ENCODE measurements at places on chromosomes 16 and 17.

DNA sequence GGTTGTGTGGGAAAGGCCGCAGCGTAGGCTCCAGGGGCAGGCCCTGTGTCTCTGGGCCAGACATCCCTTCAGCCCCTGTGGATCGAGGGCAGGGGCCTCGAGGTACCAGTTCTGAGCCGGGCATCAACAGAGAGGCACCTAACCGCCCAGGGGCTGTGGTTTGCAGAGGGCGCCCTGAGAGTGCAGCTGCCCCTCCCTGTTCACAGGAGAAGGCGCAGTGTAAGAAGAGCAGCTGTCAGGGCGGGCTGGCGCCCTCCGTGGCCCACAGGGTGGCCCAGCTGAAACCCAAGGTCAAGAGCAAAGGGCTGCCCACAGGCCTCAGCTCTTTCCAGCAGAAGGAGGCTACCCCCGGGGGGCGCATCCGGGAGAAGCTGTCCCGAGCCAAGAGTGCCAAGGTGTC lies 56.5 kb downstream of the ACTG1 start:
- DNase-seq: no peak

GRCh38 chr17:34252095-34252443 lies 3.0 kb upstream of the CCL2 start:
- DNase-seq: peak; percentile 91

DNA sequence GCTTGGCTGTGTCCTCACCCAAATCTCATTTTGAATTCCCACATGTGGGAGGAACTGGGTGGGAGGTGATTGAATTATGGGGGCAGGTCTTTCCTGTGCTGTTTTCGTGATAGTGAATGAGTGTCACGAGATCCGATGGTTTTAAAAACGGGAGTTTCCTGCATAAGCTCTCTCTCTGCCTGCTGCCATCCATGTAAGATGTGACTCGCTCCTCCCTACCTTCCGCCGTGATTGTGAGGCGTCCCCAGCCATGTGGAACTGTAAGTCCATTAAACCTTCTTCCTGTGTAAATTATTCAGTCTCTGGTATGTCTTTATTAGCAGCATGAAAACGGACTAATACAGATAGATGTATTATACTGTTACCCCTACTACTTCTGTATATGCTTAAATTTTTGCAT lies 3.6 kb downstream of the SPATA33 start:
- no peak for DNase-seq

DNA sequence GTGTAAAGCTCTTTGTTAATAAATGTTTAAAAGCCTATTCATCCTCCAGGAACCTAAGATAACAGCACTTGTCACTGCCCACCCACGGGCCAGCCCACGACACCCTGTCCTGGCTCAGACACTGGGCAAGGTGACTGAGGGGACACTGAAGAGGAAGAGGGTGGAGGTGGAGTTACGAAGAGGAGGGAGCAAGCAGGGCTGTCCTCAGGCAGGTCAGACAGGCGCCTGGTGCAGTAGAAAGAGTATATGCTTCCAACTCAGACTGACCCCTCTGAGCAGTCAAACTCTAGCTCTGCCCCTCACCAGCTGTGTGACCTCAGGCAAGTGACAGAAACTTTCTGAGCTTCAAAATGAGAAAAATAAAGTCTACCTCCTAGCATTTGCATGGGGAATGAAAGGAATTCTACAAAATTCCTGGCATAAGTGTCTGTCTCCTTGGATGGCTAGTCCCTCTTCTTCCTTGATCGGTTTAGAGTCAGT lies 22.8 kb downstream of the TEX2 start:
- DNase-seq: no peak

GRCh38 chr17:41428591-41429291 lies 4.4 kb upstream of the KRT37 start:
- no peak for DNase-seq

DNA sequence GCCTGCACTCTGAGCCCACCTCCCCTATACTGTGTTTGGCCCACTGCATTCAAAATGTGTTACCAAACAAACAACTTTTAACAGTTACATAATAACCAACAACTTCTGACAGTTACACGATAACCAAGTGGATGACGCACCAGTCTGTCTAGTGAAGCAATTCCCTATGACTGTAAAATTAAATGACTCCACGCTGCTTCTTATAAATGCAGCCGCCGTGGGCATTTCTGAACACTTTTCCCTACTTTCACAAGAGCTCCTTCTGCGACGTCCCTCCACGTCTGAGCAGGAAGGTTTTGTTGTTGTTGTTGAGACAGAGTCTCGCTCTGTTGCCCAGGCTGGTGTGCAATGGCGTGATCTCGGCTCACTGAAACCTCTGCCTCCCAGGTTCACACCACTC lies 27.6 kb downstream of the ZNF276 start:
- DNase-seq: no peak

DNA sequence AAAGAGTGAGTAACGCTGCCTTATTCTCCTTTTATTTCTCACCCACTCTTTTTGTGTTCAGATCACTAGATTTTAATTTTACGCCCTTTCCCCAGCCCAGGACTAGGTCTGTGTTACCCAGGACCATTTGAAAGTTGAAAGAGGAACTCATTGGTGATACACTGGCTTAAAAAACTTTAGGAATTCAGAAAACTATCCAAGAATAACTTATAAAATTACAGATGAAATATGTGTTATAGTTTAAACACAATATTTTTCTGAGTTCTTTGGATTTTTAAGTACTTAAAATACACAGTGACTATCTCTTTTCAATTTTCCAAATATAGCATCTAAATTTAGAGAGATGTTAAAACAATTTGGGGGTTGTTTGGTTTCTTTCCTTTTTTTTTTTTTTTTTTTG lies 385.2 kb downstream of the CDH13 start:
- no peak for DNase-seq

GRCh38 chr17:43734376-43734775 lies 24.2 kb downstream of the SOST start:
- DNase-seq: no peak

GRCh38 chr17:38636054-38636453 lies 30.3 kb upstream of the SRCIN1 start:
- DNase-seq: no peak

GRCh38 chr17:49051269-49051668 lies 54.1 kb downstream of the IGF2BP1 start:
- no peak for DNase-seq

DNA sequence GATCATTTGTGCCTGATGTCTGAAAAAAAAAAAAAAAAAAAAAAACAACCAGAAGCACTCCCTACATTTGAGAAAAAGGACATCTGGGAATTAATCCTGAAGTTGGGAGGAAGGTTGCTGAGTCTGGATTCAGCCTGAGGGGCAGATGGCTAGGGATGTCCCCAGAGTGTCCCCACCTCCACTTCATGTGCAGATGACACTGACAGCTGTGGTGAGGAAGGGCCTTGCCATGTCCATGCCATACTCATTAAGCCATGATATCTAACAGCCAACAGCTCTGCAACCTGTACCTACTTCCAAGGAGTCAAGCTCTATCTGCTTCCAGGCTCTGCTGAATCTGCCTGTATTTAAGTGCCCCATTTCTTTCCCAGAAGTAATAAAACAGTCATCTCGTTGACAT lies 356.0 kb downstream of the CA10 start:
- no peak for DNase-seq

Data from AML-193 (cell line).